ENCODE measurements at places on chromosomes 2 and 18. TPM values are rescaled to one million over a fixed set of nuclear protein-coding genes. Genes with fewer than 3 reads are reported as not detected.

- DNase-seq = no peak
Measured at GRCh38 chr2:20595439-20596192, 55.3 kb downstream of the HS1BP3 start.

DNA sequence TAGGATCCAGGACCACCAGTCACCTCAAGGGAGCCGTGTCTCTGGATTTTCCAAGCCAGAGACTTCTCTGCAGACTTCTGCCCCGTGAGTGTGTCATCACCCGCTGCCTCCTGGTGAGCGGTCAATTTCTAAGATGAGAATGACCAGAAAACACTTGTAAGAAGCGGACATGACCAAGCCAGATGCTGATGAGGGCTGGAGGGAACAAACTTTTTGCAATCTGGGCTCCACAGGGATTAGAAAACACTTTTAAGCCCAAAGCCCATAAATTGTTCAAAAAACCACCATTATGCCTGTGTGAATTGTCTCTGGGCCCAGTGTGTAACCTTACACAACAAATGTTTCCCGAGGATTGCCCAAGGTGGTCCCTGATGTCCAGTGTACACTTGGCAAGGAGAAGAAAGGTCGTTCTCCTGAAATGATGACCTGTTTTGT, 5.3 kb upstream of the NPPC start:
- DNase-seq = no peak

DNA sequence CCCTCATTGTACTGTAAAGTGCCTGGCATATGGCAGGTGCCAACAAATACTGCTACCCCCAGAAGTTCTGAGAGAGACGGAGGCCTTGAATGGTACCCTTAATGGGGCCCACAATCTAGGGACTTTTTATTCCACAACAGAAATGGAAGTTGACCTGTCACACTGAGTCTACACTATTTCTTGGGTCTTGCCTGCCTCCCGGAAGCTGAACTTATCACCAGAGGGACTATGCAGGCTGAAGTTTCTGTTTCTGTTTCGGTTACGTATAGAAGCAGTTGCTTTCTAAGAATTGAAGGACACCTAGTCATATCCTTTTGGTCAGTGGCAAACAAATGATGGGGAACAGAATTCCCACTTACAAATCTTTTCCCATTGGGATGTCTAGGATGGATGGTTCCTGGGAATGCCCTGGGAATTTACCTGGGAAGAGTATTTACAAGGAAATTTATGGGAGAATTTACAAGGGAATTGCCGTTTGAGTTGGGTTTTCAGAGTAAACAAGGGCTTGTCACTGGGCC, 74.2 kb downstream of the HS1BP3 start:
- DNase-seq = no peak

GRCh38 chr2:237773826-237774225, 24.8 kb upstream of the RBM44 start:
- DNase-seq = no peak

GRCh38 chr18:22667156-22667555, 249.4 kb upstream of the CTAGE1 start:
- no peak for DNase-seq

DNA sequence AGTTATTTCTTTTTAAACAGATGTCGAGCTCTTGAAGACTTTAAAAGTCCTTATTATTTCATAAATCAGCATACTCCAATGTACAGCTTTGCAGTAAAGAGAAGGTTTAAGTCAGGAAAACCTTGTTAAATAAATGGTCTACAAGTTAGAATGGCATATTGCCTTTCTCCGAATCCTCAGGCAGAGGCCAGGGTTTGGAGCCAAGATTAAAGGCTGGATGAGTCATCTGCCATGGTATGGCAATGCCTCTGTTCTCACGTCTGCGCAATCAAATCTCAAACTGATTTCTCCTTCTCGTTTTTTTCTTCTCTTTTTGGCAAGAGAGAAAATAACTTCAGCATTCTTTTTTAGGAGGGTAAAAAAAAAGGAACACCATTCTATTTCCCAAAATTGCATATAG, 5.6 kb upstream of the KCNJ3 start:
- DNase-seq = no peak

- no peak for DNase-seq
Measured at GRCh38 chr18:67219821-67220220, 296.7 kb downstream of the DSEL start.

GRCh38 chr2:100628506-100628905, 65.7 kb downstream of the PDCL3 start:
- DNase-seq = peak; percentile 77

DNA sequence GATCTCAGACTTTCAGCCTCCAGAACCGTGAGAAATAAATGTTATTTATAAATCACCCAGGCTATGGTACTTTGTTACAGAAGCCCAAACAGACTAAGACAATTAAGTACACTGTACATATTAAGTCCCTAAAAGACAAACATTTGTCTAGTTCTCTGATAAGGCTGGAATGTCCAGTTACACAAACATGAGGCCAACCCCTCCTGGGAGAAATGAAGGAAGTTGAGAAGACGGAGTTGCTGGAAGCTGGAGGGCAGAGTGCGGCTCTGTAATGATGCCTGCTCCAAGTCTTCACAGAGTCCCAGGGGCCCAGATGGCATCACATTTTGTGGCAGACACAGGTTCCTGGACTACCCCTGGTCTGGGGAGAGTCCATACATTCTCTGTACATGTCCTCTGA, 79.2 kb upstream of the ST8SIA3 start:
- DNase-seq = no peak

GRCh38 chr2:176468457-176469113, 199.3 kb downstream of the MTX2 start:
- no peak for DNase-seq

Gene ASB18
- not detected for total RNA-seq

Gene INO80C
- total RNA-seq = 13.8 TPM

Gene MBD2
- total RNA-seq = 54.2 TPM

Gene C1QL2
- 0.22 TPM for total RNA-seq

Gene PIEZO2
- total RNA-seq = 0.66 TPM

Gene SLC19A3
- total RNA-seq = 5.6 TPM

Gene LCT
- 0.03 TPM for total RNA-seq

Data from lower leg skin (tissue), 4 donors.